Breast epithelium (tissue), 4 donors: ENCODE measurements at places on chromosomes 3 and 15. TPM values are rescaled to one million over a fixed set of nuclear protein-coding genes. Genes with fewer than 3 reads are reported as not detected.

Gene GPR156
- total RNA-seq = 0.88 TPM

Gene SHF
- total RNA-seq = 9.5 TPM

Gene ROBO2
- total RNA-seq = 1.3 TPM

Gene ZIC4
- 0.15 TPM for total RNA-seq

DNA sequence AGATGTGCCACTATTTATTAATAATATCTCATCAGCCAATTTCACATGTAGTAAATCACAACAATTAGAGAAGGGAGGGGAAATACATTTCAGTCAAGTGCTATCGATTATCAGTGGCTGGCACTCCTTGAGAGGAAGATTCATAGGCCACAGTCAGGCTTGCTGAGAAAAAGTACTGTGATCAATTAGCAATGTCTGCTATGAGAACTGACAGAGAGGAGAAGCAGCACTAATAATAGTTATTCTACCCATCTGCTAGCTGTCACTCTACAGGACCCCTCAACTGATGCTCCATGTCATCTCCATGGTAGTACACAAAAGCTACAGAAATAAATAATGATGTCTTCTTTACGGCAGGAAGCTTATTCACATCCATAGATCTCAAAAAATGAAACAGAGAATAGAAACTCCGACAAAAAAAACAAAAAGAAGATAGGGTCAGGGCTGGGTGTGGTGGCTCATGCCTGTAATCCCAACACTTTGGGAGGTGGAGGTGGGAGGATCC, 351.3 kb downstream of the FOXP1 start:
- no peak for DNase-seq

- DNase-seq = no peak
Measured at GRCh38 chr3:122946185-122946584, 81.4 kb downstream of the SEMA5B start.

DNA sequence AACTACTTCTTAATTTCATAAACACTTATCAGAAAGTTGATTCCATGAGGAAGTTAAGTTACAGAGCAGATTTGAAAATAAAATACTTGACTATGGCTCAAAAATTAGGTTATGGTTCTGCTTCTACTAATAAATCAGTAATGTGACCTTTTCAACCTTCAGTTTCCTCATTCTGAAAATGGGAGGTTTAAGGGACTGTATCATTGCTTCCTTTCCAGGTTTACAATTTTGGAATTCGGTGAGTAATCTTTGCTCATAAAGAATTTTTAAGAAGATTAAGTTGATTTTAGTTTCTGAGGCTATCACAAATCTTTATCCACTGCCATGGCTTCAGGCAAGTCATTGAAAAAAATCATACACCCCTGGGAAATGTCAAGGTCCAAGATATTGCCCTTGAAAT, 1061.2 kb downstream of the DIPK2A start:
- no peak for DNase-seq

GRCh38 chr3:71398157-71398836, 185.2 kb downstream of the FOXP1 start:
- DNase-seq = no peak

GRCh38 chr3:46664188-46664970, 29.1 kb downstream of the ALS2CL start:
- DNase-seq = no peak
